OCI-LY7 (cell line): ENCODE measurements at places on chromosomes 11 and 22.

GRCh38 chr11:92545906-92546471 is 321.4 kb downstream of the FAT3 start:
- no peak for DNase-seq

DNA sequence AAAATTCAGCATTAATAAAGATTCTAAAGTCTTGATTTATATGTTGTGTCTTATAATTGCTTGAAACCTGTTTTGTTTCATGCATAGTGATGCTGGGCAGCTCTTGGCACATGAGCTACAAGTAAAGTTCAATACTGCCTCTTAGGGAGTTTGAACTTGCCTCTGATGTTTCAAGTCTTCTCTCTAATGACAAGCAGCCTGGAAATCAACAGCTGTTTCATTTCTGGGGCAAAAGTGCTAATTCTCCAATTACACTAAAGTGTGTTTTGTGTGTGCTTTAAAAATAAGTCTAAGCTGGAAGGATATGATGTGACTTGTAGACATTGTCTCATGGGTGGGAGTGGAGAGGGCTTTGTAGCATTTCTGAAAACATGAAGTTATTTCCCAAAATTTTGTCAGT is 23.7 kb upstream of the SESN3 start:
- peak; percentile 21 for DNase-seq

- DNase-seq, result no peak
Observed at GRCh38 chr11:63961608-63962412, 12.6 kb upstream of the COX8A start.

DNA sequence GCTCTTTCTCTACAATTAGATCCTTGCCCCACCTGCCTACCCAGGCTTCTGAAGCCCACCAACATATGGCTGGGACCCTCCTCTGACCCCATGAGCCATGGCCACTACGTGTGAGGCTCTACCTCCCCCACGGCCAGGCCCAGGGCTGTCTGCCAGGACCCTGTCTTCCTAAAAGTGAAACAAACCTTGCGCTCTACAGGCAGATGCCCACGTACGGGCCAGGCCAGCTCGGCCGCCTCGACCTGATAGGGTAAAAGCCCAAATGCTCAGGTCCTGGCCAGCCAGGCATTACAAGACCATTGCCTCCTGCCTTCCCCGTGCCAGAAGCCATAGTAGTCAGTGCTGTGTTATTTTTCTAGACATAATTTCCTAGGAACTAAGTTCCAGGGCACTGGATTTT is 1496.4 kb downstream of the BRD1 start:
- no peak for DNase-seq

DNA sequence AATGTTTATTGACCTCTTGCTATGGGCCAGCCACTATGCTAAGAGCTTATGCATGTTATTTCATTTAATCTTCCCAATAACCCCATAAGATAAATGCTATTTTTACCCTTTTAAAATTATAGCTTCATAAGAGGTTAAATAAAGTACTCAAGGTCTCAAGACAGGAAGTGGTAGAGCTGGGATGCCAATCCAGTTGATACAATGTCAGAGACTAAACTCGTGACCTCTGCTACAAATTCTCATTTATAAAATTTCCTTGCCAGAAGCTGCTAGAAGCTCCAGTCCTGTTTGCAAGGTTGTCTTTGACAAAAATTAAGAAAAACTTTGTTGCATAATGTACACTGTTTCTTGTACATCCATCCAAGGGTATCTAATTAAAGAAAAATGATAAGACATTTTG is 265.9 kb upstream of the MPPED2 start:
- no peak for DNase-seq
